Activated T-helper 2 cell treated with anti-CD3 and anti-CD28 coated beads, Interferon-gamma antibody, Interleukin-2, Interleukin-4, amounts not matched to agents 10 μg/mL and 5 μg/mL and 100 μg/mL, durations not matched to agents 14 hours and 24 hours and 36 hours (primary cell): ENCODE measurements at places on chromosomes 2 and 18.

GRCh38 chr2:236872981-236873380 lies 212.7 kb upstream of the COPS8 start:
- peaks cover 4% of the 10 kb centered on the region for H3K4me1 ChIP-seq
- no peak for DNase-seq
- no peak overlapping the region for H3K27ac ChIP-seq
- H3K27me3 ChIP-seq = peaks cover 9% of the 10 kb centered on the region
- H3K36me3 ChIP-seq = no peaks in the 10 kb centered on the region
- no peak overlapping the region for H3K4me3 ChIP-seq

- DNase-seq = no peak
- H3K4me1 ChIP-seq = no peaks in the 10 kb centered on the region
- peaks cover 2% of the 10 kb centered on the region for H3K27me3 ChIP-seq
- H3K36me3 ChIP-seq = no peaks in the 10 kb centered on the region
- no peak overlapping the region for H3K27ac ChIP-seq
Observed at GRCh38 chr2:200179151-200179550, 127.3 kb upstream of the SPATS2L start.

- DNase-seq = no peak
- peaks cover 48% of the 10 kb centered on the region for H3K4me1 ChIP-seq
- H3K4me3 ChIP-seq = no peak overlapping the region
- no peaks in the 10 kb centered on the region for H3K36me3 ChIP-seq
Observed at GRCh38 chr2:102235491-102235890, 48.7 kb downstream of the IL1RL2 start.

- H3K36me3 ChIP-seq = no peaks in the 10 kb centered on the region
- no peaks in the 10 kb centered on the region for H3K27me3 ChIP-seq
- H3K27ac ChIP-seq = no peak overlapping the region
- no peak for DNase-seq
Observed at GRCh38 chr2:51003345-51004192, 28.4 kb downstream of the NRXN1 start.

DNA sequence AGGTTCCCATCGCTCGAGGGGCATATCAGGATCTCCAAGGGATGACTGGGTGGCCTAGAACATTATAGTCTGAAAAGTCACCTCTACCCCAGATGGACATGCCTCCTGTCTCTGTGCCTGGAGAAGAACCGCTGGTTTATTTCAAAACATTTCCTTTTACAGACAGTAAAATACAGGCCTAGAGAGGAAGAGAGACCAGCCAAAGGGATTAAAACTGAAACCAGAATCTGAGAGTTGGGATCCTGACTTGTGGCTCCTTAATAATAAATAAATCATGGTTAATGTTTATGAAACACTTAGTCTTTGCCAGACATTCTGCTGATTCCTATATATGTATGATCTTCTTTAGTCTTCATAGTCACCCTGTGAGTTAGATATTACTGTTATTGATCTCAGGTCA lies 153.7 kb downstream of the DDX1 start:
- peaks cover 9% of the 10 kb centered on the region for H3K27me3 ChIP-seq
- H3K4me3 ChIP-seq = no peak overlapping the region

DNA sequence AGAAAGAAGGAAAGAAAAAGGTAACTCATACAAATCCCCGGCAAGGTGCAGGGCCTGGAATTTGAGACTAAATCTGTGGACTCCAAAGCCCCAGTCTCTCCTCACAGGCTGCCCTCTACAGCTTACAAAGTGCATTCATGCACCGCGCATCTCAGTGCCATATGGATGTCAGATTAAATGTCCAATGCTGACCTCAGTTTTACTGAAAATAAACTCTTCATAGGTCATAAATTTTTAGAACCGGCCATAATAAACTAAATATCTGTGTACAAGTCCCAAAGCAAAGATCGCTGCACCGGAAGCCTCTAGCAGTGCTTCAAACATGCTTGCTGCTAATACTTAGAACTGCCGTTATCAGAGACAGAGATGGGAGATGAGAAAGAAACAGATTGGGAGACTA lies 17.7 kb downstream of the ST6GAL2 start:
- H3K27me3 ChIP-seq = no peaks in the 10 kb centered on the region
- no peak overlapping the region for H3K27ac ChIP-seq
- no peak overlapping the region for H3K4me3 ChIP-seq
- no peaks in the 10 kb centered on the region for H3K36me3 ChIP-seq

DNA sequence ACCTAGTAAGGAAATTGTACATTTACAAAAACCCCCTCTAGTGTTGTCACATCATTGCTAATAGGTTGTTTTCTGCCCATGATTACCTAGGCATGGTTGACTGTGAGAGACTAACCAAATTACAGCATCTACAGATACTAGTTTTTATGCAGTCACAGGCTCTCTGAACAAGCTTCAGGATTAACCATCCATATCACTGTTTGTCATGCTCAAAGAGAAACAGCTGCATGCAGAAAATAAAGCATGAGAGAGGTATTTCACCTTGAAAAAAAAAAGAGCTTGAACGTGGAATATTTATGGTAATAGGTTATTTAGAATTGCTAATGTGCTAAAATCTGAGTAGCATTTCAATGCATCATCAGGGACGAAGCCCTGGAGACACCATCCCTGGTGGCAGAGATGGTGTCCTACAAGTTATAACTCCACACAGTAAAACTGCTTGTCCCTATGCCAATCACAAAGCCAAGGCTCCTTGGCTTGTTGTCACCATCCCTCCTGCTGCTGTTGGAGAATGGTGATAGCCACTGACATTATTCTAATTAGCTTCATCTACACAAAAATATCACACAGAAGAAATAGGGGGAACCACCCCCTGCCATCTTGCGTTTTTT lies 5.4 kb downstream of the NEB start:
- H3K36me3 ChIP-seq = no peaks in the 10 kb centered on the region
- no peak for DNase-seq
- H3K27ac ChIP-seq = no peak overlapping the region
- H3K27me3 ChIP-seq = peaks cover 6% of the 10 kb centered on the region
- no peaks in the 10 kb centered on the region for H3K4me1 ChIP-seq

DNA sequence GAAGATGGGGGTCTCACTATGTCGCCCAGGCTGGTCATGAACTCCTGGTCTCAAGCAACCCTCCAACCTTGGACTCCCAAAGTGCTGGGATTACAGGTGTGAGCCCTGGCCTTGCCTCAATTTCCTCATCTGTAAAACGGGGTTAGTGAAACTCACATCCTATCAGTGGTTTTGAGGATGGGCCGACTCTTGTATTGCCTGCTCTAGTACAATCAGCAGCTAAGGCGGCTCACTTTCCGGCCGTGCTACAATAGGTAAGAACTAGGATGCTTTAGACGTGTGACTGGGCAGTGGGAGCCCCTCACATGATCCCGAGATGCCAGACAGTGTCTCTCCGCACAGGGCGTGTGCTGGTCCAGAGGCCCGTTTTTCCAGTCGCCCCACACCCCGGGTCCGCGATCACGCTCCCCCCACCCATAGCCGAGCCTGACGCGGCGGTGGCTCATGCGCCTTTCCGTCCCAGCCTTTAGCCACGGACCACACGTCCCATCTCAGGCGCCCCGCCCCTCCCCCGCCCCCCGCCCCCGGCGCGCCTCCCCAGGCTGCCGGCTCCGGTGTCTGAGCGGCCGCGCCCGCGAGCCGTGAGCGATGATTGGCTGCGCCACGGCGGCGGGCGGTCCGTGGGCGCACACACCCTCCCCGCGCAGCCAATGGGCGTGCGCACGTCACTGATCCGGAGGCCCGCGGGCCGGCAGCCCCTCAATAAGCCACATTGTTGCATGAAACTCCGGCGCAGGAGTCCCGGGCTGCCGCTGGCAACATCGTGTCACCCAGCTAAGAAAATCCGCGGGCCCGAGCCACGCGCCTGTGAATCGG lies at the start of gene HK2:
TSS of gene HK2 (plus strand) at position 710 of the 816 bp plus-strand sequence. CDS start 454 bp downstream, outside the sequence.
- peak within 1 kb of the TSS; percentile 93 for H3K27ac ChIP-seq
- H3K27me3 ChIP-seq = no peaks in the 10 kb centered on the region
- H3K4me3 ChIP-seq = peak within 1 kb of the TSS; percentile 95
- peaks cover 32% of the 10 kb centered on the region for H3K36me3 ChIP-seq
- peaks cover 45% of the 10 kb centered on the region for H3K4me1 ChIP-seq

GRCh38 chr2:203804070-203804469 lies 63.5 kb upstream of the CTLA4 start:
- H3K27ac ChIP-seq = peak overlapping the region; percentile 61
- H3K4me3 ChIP-seq = no peak overlapping the region
- DNase-seq = peak; percentile 36
- peaks cover 68% of the 10 kb centered on the region for H3K4me1 ChIP-seq

DNA sequence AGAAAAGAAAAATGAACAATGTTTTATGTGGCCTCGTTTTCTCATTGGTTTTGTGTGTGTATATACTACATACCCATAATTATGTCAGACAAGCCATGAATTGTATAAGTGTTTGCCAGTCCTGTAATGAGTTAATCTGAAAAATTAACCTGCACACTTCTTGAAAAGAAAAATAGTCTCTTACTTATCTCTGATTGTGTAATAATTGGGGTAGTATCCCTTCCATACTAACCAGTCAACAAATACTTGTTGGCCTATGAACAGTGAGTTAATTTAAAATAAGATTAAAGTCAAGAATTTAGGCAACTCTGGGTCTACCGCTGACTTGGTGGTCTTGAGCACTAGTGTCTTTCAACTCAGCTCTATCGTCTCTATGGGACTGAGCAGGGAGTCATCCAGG lies 48.8 kb downstream of the ACVR1 start:
- no peak for DNase-seq
- no peak overlapping the region for H3K4me3 ChIP-seq
- H3K27ac ChIP-seq = no peak overlapping the region
- peaks cover 14% of the 10 kb centered on the region for H3K4me1 ChIP-seq
- H3K27me3 ChIP-seq = no peaks in the 10 kb centered on the region
- H3K36me3 ChIP-seq = peaks cover 38% of the 10 kb centered on the region

DNA sequence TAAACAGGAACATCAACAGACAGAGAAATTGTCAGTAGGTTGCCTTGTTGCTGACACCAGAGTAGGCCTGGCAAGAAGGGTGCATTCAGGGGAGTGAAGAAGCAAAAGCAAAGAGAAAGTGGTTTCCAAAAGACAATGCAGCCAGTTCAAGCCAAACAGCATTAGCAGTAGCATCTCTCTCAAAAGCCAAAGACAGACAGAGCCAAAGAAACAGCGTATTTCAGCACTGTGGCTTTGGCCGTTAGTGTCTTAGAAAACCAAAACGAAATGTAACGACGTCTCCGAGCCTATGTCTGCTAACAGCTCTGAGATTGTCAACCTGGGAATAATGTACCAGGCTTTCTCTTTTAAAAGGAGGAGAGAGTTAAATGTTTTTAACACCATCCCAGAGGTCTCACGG lies 178.6 kb downstream of the NRP2 start:
- peaks cover 19% of the 10 kb centered on the region for H3K27me3 ChIP-seq
- H3K27ac ChIP-seq = no peak overlapping the region
- no peaks in the 10 kb centered on the region for H3K4me1 ChIP-seq
- no peaks in the 10 kb centered on the region for H3K36me3 ChIP-seq
- DNase-seq = no peak
- no peak overlapping the region for H3K4me3 ChIP-seq

GRCh38 chr18:46046126-46046525 lies 25.9 kb downstream of the PSTPIP2 start:
- H3K27me3 ChIP-seq = no peaks in the 10 kb centered on the region
- no peak for DNase-seq
- peaks cover 9% of the 10 kb centered on the region for H3K36me3 ChIP-seq
- H3K4me1 ChIP-seq = peaks cover 28% of the 10 kb centered on the region
- no peak overlapping the region for H3K27ac ChIP-seq

GRCh38 chr2:218555527-218555926 lies 12.6 kb downstream of the USP37 start:
- H3K27ac ChIP-seq = peak overlapping the region; percentile 2
- no peaks in the 10 kb centered on the region for H3K27me3 ChIP-seq
- DNase-seq = no peak
- H3K4me1 ChIP-seq = peaks cover 31% of the 10 kb centered on the region
- H3K36me3 ChIP-seq = peaks cover 79% of the 10 kb centered on the region
- no peak overlapping the region for H3K4me3 ChIP-seq

GRCh38 chr2:106825161-106825560 lies 60.8 kb downstream of the ST6GAL2 start:
- H3K4me1 ChIP-seq = no peaks in the 10 kb centered on the region
- DNase-seq = no peak
- no peaks in the 10 kb centered on the region for H3K27me3 ChIP-seq

DNA sequence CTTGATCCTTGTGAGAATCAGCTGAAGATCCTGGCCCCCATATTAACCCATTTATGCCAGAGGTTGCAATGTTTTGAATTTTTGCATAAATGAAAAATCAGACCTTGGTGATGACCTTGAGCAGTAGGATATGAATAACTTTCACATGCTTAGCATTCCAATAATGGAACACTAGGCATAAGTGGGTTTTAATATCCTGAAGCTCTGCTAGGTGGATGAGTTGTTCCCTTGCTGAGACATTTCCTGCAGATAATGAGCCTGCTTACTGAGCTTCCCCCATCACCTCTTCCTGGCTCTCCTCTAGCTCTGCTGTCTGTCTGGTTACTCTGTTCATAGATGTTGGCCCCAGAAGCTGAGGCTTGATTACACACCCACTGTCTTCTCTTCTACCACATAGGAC lies 25.5 kb upstream of the SEC11C start:
- peaks cover 36% of the 10 kb centered on the region for H3K27me3 ChIP-seq
- H3K4me3 ChIP-seq = no peak overlapping the region
- no peaks in the 10 kb centered on the region for H3K4me1 ChIP-seq
